ENCODE measurements at places on chromosomes 7 and 10. TPM values are rescaled to one million over a fixed set of nuclear protein-coding genes. Genes with fewer than 3 reads are reported as not detected.

Gene OR2A12
- not detected for total RNA-seq

Gene MCM10
- 0.45 TPM for total RNA-seq

Gene CASTOR2
- total RNA-seq = 16.0 TPM

Gene PDCD4
- total RNA-seq = 124 TPM

Gene MRC1
- total RNA-seq = 35.8 TPM

Gene DENND2A
- 37.6 TPM for total RNA-seq

Gene FAM221A
- total RNA-seq = 9.8 TPM

Gene ADCY1
- 5.5 TPM for total RNA-seq

Gene LDB1
- 64.3 TPM for total RNA-seq

Gene NKX1-2
- not detected for total RNA-seq

Gene ST7
- total RNA-seq = 19.7 TPM

Gene GATA3
- 2.6 TPM for total RNA-seq

Gene DRGX
- total RNA-seq = not detected

Gene KIF11
- 0.89 TPM for total RNA-seq

Gene CLCN1
- total RNA-seq = not detected

Gene SPDYE11
- not detected for total RNA-seq

All from sciatic nerve (tissue), 2 donors.